Activated CD4-positive, alpha-beta T cell treated with anti-CD3 and anti-CD28 coated beads, Interleukin-2, amount 50 U/mL, for 4 hours (primary cell): ENCODE measurements at places on chromosomes 2 and 18.

- no peak for DNase-seq
These were observed 170.3 kb upstream of the MGAT5 start for GRCh38 chr2:134083548-134083947.

DNA sequence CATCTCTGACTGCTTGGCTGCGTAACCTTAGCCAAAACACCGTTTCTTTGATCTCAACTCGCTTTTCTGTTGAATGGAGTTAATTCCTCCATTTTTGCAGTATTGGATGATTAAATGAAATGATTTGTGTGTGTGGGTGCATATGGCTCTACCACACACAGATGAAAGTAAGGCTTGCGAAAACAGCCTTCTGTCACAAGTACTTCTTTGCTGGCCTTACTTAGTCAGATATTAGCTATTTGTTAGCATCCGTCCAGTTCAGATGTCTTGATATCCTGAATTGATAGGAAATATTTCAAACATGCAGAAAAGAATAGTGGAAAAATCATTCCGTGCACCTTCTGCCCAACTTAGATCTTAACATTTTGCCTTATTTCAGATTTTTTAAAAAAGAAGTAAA is 21.8 kb downstream of the NCOA1 start:
- no peak for DNase-seq

GRCh38 chr2:238602223-238602960 is 175.7 kb downstream of the ASB1 start:
- no peak for DNase-seq

GRCh38 chr2:239726631-239727181 is 298.4 kb downstream of the NDUFA10 start:
- no peak for DNase-seq

DNA sequence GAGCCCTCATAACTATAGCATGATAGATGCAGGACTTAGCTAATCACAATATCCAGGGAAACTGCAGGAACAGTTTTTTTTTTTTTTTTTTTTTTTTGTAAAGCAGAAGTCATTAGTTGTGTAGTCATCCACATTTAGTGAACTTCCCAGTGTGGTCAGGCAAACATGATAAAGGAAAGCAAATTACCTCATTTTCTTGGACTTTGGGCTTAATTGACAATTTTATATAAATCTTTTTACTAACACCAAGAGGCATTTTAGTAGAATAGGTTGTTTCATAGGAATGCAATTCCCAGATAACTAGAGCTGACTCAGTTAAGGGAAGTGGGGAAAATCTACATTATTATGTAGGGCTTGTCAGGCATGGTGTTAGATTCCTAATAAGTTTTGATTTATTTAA is 142.7 kb upstream of the GCFC2 start:
- DNase-seq = no peak

- no peak for DNase-seq
These were observed 1.2 kb upstream of the LBX2 start for GRCh38 chr2:74500578-74500946.

DNA sequence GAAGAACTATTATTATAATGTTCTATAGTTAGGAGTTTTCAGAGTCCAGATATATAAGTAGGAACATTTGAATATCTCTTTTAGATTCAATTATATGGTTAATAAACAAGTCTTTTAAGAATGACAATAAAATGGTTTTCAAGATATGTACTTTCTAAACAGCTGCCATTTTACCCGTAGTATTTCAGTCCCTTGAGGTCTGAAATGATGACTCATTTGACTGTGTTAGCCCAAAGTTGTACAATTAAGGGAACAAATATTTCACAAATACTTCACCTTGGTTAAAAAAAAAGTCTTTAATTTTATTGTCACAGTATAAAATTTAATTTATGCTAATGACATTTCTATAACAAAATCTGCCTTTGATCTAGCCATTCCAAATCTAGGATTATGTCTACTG is 91.6 kb upstream of the TANK start:
- no peak for DNase-seq

DNA sequence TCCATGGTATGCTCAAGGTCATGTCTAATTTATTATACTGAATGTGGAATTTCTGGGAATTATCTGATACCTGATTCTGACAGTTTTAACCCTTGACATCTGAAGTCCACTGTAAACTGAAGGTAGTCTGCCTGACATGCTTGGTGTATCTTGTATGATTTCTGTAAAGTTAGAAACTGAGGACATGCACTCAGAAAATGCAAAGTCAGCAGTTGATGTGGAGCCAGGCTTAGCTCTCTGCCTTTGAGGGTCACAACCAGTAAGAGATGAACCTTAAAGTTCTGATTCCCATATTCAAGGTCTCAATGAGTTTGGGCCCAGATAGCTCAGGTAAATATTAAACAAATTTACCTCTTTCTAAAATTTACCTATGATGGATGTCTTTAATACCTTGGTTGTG is 12.3 kb upstream of the CTLA4 start:
- DNase-seq = no peak

GRCh38 chr2:97805776-97806175 is 92.4 kb downstream of the ZAP70 start:
- DNase-seq = no peak

GRCh38 chr2:134336921-134337320 is 83.0 kb downstream of the MGAT5 start:
- DNase-seq = no peak

DNA sequence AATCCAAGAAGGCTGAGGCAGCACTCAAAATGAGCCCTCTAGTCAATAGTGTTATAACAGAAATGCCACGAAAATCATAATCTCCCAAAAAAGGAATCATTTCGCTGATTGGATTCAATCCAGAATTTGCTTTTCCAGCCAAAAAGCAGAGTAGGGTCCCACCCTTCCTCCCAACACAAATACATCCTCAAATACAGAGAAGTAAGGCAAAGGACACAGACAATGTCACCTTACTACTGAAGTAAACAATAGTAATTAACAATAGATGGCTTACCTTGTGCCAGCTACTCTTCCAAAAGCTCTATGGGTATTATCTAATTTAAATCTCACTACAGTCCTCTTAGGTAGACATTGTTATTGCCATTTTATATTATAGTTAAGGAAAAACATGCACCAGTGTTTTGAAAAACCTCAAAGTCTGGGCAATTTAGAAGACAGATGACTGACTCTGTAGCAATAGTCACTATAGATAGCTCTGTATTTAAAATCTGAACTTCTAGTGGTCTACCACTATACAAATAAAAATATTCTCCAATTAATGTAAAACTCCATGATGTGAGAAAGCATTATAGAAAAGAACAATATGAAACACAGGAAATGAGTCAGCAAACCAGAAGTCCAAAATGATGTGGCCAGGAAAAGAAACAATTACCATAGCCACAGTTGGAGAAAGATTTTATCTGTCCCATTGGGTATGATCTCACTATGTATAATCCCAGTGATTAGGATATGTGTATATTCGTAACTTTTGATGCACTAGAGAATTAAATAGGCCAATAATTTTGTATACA is 305.0 kb upstream of the ERBB4 start:
- no peak for DNase-seq

DNA sequence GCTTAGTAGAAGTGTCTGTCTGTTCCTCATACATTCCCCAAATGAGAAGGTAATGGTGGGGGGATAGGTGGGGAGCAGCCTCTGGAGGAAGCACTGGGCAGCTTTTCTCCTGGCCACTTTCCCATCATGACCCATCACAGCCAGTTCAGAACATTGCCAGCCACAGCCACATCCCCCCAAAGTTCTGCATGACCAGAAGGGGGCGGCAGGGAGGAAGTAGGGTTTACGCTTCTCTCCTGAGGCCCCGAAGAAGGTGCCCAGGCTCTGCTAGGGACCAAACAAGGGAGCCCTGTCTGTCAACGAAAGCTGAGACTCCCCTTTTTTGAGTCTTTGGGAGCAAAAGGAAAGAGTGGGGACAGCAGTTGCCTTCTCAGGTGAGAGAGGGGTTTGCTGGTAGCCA is 7.7 kb downstream of the IGFBP5 start:
- DNase-seq = no peak

DNA sequence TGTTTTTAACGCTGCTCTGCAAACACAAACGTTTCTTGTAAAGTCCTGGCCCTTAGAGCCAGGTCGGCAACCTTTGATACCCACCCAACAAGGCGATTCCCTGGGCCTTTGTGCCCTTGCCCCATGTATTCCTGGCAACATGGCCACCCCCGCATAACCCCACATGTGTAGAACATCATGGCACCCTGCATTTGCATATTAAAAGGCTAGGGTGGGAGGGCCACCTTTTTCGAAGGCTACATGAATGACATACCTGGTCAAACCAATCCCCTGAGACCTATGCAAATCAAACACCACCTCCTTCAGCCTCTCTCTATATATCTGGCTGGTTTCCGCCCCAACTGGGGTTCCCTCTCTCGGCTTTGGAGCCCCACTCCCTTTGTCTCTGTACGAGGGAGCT is 105.2 kb downstream of the MYO5B start:
- DNase-seq = no peak

GRCh38 chr2:72665448-72665847 is 160.4 kb downstream of the EXOC6B start:
- DNase-seq = no peak

GRCh38 chr2:12124790-12125189 is 378.4 kb downstream of the LPIN1 start:
- DNase-seq = no peak

DNA sequence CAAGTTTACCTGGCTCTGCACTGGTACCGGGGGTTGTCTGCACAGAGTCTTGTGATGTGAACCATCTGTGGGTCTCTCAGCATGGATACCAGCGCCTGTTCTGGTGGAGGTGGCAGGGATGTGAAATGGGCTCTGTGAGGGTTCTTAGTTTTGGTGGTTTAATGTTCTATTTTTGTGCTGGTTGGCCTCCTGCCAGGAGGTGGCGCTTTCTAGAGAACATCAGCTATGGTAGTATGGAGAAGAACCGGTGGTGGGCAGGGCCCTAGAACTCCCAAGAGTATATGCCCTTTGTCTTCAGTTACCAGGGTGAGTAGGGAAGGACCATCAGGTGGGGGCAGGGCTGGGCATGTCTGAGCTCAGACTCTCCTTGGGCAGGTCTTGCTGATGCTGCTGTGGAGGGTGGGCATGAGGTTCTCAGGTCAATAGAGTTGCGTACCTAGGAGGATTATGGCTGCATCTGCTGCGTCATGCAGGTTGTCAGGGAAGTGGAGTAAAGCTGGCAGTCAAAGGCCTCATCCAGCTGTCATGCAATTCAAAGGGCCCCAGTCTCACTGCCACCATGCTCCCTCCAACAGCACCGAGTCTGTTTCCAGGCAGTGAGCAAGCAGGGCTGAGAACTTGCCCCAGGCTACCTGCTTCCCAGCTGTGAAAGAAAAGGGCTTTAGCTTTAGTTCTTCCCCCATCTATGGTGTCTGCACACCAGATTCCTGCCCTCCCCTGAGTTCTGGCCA is 278.0 kb downstream of the METTL4 start:
- DNase-seq = no peak

DNA sequence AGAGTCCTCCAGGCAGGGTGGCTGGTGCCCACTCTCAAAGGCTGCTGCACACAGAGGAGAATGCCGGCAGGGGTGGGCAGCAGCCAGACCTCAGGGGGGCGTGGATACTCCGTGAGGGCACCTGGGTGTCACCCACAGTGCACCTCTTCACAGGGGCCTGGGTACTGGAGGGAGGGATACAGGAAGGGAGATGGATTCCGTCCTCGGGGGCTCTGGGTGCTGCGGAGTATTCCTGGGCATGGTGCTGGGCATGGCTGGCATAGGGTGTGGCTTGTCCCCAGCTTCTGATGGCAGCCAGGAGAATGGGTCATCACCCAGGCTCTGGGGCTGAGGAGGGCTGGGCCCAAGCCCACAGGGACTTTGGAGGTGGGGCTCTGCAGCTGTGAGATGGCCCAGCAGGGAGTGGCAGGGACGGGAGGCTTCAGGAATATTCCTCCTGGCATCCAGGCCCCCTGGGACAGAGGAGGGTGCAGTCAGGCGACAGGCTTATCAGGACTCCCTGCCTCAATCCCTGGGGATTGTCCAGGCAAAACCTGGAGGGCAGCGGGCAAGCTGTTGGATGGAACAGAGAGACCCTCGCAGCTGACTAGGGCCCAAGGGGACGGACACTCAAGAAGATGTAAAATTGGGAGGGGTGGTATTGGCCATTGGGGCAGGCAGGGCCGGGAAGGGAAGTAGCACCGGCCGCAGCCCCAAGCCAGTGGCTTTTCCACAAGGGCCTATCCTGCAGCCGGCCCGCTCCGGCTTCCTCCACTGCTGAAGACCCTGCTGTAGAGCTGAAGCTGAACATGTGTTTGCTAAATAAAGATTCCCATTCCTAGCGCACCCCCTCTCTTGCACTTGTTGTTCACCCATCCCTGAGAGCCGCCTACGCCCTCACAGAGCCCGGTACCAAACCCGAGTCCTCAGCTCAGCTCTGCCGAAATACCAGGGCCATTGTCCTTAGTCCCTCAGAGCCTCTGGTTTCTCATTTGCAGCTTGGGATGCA is 5.7 kb upstream of the KLHL30 start:
- DNase-seq = no peak

DNA sequence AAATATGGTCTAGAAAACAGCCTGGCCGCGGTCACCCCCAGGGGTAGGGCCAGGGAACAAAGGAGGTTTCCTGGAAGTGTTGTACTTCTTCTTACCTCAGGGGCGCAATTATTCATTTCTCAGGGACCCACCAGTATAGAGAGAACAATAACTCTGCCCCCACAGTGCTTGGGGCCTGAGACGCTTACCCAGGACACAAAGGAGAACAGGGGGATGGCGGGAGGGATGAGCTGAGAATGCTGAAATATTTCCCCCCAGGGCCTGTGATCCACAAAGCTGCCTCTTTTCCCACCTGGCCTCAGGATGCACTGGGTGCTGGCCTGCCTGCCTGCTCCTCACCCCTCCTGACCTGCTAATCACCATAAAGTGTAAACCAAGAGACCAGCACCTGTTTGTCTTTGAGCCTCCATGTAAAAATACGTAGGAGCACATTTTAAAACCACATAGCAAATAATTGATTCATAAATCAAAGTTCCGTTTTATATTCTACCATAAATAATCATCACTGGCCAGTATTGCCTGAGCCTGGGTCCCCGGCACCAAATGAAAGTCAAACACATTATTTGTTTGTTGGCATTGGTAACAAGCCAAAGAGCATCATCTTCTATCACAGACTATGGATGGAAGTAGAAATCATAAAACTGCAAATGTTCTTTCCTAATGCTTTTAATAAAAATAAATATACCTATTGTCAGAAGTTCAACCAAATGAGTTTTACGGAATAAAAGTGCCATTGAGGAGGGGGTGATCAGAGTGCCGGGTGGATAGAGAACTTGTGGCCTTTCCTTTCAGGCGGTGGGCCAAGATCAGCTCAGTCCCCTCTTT is 67.3 kb upstream of the RMDN2 start:
- DNase-seq = no peak

DNA sequence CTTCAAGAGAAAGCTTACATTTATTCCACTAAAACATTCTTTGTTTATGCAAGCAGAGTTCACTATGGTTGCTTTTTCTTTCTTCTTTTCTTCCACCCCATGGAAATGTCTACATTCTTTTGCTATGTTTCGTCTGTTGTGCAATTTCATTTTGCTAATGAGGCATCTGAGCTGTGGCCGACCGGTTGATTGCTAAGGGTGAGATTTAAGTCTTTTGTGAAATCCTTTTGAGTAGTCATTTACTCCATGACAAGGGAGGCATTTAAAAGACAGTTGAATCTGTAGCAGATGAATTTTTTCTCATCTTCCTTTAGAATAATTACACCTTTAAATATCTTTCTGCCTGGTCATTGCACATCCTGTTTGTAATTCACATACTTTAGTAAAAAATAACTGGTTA is 324.1 kb upstream of the THUMPD2 start:
- no peak for DNase-seq
